ENCODE measurements at places on chromosomes 2 and 18.

GRCh38 chr2:159450180-159450579, 163.7 kb upstream of the WDSUB1 start:
- no peak for DNase-seq

DNA sequence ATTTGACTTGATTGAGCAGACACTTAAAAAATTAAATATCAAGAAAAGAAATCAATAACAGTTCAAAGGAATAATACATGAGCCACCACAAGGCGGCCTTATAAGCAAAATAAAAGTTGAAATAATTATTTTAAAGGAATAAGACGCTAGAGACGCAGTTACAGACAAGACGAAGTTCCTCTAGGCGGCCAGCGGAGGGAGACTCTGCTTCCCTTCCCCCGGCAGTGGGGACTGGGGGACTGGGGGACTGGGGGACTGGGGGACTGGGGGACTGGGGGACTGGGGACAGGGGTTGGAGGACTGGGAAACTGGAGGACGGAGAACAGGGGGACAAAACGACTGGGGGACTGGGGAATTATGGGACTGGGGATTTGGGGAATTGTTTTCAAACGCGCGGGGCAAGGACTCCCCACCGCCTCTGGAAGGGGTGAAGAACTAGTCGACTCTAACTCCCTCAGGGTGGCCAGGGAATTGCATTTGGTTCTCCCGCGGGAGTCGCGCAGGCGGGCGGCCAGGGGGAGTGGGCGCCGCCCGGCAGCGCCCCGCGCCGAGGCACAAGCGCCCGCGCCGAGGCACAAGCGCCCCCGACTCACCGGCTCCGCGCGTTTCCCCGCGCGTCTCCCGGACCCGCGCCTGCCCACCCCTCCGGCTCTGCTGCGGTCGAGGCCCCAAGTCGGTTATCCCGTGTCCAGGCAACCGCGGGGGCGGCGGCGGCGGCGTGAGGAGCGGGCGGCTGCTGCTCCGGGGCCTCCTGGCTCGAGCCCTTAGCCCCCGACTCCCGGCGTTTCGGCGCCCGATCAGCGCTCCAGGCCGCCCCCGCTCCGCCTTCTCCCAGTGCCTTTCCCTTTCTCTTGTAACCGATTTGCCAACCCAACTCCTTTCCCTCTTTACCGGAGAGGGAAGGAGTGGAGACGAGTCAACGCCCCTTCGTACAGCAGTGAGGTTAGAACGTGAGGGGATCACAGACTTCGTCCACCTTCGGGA, at the start of gene CCDC178:
Gene CCDC178 (minus strand): TSS at position 662 of the 984 bp plus-strand sequence. CDS start 28,633 bp downstream, outside the sequence.
- DNase-seq: no peak

DNA sequence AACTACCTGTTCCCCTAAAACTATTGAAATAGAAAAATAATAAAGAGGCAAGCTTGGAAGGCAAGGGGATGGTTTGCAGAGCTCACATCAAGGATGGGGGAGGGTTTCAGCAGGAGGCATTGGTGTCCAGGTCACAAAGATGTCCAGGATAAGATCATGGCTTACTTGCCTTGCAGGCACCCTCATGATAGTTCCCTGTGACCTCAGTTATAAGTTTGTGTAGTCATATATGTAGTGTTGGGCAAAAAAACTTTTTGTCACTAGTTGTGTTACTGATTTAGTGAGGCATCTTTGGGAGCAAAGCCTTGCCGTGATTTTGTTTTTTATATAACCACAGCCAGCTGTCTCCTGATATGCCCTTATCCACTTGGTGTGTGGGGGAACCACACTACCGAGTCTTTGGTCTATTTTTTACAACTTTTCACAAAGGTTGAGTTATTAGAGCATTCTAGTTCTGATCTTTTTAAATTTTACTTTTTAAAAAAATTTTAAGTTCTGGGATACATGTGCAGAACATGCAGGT, 53.3 kb downstream of the IL1R2 start:
- DNase-seq: no peak

GRCh38 chr2:58957188-58957840, 716.2 kb upstream of the FANCL start:
- DNase-seq: no peak

DNA sequence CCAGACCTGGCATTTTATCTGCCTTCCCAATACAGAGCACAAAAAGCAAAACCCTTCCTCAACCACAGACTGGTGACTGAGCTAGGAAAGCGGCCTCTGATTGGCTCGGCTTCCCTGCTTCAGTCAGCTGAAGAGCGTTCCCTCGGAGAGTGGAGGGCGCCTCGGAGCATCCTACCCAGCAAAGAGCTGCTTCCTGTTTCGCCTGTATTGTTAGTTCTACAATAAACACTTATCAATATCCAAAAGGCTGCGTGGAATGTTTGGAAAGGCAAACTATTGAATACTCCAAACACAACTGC, 125.0 kb downstream of the CACNB4 start:
- no peak for DNase-seq

DNA sequence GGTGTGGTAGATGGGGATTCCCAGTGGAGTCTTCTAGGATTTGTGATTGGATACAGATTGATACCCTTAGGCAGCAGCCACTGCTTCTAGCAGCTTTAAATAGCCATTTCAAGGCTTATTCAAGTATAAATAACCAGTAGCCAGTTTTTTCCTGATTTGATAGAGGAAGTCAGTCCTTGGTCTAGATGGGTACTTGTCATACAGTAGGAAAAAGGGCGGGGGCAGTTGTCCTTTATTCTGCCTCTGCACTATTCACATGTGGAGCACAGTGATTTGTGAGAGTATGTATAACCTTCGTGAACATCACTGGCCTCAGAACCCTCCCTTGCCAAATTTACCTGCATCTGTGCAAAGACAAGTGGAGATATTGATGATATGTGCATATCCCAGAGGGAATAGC, 6.8 kb downstream of the PPP1CB start:
- no peak for DNase-seq

DNA sequence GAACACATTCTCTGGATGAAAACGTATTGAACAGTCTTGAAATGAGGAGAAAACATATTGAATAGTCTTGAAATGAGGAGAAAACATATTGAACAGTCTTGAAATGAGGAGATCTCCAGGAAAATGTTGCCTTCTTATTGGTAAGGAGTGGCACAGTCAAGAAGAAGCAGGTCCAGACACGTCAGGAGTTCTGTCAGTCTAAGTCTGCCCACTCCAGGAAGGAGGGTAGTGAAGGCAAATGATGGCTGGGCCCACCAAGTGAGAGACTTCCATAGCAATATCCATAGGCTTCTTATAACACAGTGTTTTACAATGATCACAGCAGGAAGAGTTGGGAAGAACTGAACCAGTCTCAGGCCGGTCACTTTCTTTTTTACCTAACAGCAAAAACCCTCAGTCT, 316.2 kb downstream of the ETAA1 start:
- no peak for DNase-seq

DNA sequence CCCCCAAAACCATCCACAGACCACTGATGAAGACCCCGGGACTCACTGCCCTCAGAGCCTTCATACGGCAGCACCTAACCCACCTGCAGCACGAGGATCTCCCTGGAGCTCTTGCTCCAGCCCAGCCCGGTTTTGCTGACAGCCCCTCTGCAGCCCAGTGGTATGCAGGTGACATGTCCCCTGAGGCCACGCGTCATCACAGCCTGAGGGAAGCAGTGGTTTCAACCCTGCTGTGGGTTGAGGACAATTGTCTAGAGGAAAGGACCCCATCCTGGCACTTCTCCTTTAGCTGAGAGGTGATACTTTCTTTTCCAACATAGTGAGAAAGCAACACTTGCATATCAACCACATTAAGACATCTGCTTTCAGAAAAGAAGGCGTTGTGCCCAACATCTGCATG, 134.0 kb downstream of the SEPTIN10 start:
- no peak for DNase-seq

- DNase-seq: no peak
Measured at GRCh38 chr18:40063488-40063887, 1891.5 kb upstream of the PIK3C3 start.

DNA sequence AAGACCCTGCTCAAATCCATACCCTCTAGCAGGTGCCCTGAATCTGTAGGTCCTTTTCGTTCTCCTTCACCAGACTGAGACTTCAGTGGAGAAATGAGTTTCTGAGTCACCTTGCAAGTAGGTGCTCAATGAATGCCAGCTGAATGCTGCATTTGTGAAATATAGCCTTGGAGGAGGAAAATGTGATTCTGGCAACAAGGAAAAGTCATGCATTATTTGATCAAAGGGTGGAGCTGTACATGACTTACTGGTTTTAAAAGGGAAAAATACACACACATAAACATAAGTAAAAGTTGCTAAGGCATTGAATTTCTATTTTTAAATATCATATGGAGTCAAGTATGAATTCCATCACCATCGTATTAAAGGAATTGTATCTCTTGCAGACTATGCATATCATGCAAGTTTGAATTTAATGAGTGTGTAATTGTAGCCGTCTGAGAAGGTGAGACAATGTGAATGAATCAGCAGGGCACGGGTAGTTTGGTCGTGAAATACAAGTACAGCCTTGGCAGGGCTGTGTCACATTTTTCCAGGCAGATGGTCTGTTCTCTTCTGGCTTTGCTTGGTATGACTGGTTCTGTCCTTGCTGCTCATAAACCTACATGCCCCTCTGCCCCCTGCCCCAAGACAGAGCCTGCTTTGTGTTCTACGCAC, 160.8 kb downstream of the COL6A3 start:
- no peak for DNase-seq

- DNase-seq: no peak
Measured at GRCh38 chr2:235157746-235158482, 206.1 kb downstream of the SH3BP4 start.

GRCh38 chr2:70944111-70944690, 8.5 kb downstream of the ATP6V1B1 start:
- DNase-seq: peak; percentile 55

GRCh38 chr2:54559593-54560145, 103.5 kb downstream of the SPTBN1 start:
- DNase-seq: no peak

- no peak for DNase-seq
Measured at GRCh38 chr2:223147431-223147830, 95.4 kb downstream of the KCNE4 start.

GRCh38 chr2:60855989-60856669, 25.2 kb upstream of the REL start:
- no peak for DNase-seq

DNA sequence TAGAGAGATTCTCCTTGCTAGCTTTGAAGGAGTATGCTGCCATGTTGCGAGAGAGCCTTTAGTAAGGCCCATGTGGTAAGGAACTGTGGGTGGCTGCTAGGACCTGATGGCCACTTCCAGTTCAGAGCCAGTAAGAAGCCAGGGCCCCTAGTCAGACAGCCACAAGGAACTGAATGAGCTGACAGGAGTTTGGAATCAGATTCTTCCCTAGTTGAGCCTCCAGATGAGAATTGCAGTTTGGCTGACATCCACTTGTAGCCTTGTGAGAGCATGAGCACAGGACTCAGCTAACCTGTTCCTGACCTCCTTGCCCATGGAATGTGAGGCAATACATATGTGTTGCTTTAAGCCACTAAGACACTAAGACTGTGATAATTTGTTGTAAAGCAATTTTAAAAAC, 1.2 kb upstream of the WDR7 start:
- no peak for DNase-seq

- no peak for DNase-seq
Measured at GRCh38 chr2:33108483-33109443, 162.0 kb downstream of the LTBP1 start.

DNA sequence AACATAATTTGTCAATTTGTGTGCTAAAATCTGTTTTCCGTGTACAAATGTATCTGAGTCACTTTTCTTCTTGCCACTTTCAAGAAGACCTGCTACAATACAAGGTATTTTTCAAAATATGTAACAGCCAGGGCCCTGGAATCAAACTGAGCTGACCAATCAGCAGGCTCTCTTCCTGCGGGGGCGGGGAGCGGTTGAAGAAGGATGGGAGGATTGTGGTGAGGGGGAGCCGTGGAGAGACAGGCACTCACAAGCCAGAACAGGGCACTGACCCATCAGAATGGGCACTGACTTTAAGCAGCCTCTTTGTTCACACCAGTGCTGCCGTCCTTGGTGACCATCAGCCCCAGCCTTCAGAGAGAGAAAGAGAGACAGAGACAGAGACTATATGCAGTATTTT, 40.6 kb upstream of the CCNYL1 start:
- no peak for DNase-seq

DNA sequence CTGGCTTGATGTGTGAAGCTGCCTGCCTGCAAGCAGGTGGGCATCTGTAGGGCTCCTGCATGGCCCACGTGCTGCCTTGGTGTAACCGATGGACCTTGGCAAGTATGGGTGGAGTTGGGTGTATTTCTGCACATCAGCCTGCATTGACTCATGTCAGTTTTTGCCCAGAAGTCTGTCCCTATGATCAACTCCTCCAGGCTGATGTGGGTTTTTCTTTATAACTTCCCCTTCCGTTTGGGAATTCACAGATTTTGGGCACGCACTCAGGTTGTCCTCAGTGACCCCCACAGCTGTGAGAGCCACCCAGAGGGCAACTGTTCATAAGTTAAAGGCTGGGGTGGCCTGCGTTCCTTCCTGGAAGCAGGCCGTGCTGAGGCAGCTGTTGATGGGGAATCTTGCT, 123.3 kb downstream of the NCK2 start:
- no peak for DNase-seq

GRCh38 chr18:45626330-45627203, 11.3 kb downstream of the SLC14A2 start:
- peak; percentile 22 for DNase-seq

- no peak for DNase-seq
Measured at GRCh38 chr2:42404676-42405075, 43.7 kb upstream of the COX7A2L start.

DNA sequence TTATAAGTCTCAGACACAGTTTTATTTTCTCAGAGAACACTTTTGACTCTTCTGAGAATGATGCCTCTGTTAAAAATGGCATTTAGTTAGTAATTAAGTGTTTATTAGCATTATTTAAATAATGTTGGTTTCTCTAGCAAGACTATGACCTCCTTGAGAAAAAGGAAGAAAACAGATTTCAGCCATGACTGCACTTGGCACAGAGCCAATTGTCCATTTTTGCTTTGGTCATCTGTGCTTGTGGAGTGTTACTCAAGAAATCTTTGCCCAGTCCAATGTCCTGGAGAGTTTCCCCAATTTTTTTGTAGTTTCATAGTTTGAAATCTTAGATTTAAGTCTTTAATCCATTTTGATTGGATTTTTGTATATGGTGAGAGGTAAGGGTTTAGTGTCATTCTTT, 1229.4 kb upstream of the FAM98A start:
- DNase-seq: no peak

GRCh38 chr2:100817388-100817985, 2.5 kb upstream of the NPAS2 start:
- no peak for DNase-seq

- DNase-seq: no peak
Measured at GRCh38 chr2:64967601-64968000, 21.6 kb upstream of the SLC1A4 start.

- no peak for DNase-seq
Measured at GRCh38 chr2:152497481-152498052, 162.6 kb downstream of the FMNL2 start.

DNA sequence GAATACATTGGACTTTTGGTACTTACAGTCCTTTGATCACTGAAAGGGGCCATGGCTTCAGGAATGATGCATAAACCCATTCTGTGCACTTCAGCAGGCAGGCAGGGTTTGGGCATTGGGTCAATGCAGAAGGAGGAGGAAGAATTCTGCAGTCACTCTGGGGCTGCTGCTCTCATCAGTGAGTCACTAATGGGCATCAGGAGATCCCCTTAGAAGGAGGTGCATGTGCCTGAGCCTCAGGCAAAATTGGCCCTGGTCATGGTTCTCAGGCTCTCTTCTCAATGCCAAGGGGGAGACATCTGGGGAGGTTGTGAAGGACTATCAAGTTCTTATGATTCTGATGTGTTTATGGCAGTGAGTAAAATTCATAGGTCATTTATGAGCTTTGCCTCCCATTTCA, 52.0 kb upstream of the TNP1 start:
- no peak for DNase-seq

- DNase-seq: no peak
Measured at GRCh38 chr2:29744976-29745375, 176.4 kb downstream of the ALK start.

- no peak for DNase-seq
Measured at GRCh38 chr2:45698554-45698953, 47.1 kb downstream of the PRKCE start.

Measured in natural killer cell treated with Interleukin-12 subunit alpha and Interleukin-12 subunit beta and Interleukin-15 and Interleukin-18, amount 100 ng/mL, for 72 hours (primary cell).